ENCODE measurements at places on chromosomes 11 and 22. TPM values are rescaled to one million over a fixed set of nuclear protein-coding genes. Genes with fewer than 3 reads are reported as not detected.
A peak's percentile ranks its signal among the peaks of the same experiment; 100 is the strongest.

TSPAN18 gene
- 0.52 TPM for total RNA-seq

PKNOX2 gene
- total RNA-seq = not detected

TESMIN gene
- 2.2 TPM for total RNA-seq

- H3K27me3 ChIP-seq = peaks cover 19% of the 10 kb centered on the region
- H3K4me1 ChIP-seq = no peaks in the 10 kb centered on the region
- no peak overlapping the region for H3K4me3 ChIP-seq
- DNase-seq = peak; percentile 23
- no peak overlapping the region for H3K27ac ChIP-seq
Measured at GRCh38 chr11:131064373-131064991, 148.2 kb upstream of the SNX19 start.

TPBGL gene
- total RNA-seq = 0.45 TPM

GRCh38 chr11:108931168-108931567 lies 266.3 kb downstream of the DDX10 start:
- no peaks in the 10 kb centered on the region for H3K27me3 ChIP-seq
- H3K27ac ChIP-seq = no peak overlapping the region
- H3K4me1 ChIP-seq = no peaks in the 10 kb centered on the region
- DNase-seq = no peak

FXYD6 gene
- not detected for total RNA-seq

DENND5A gene
- 46.5 TPM for total RNA-seq

MISFA gene
- total RNA-seq = 1.4 TPM

GRCh38 chr11:75691804-75692203 lies 23.0 kb upstream of the MAP6 start:
- H3K4me3 ChIP-seq = no peak overlapping the region
- H3K27me3 ChIP-seq = peaks cover 76% of the 10 kb centered on the region
- DNase-seq = no peak
- no peak overlapping the region for H3K27ac ChIP-seq

FLRT1 gene
- total RNA-seq = not detected

GRCh38 chr11:76621466-76621865 lies 49.1 kb downstream of the LRRC32 start:
- DNase-seq = no peak
- no peak overlapping the region for H3K4me3 ChIP-seq
- peaks cover 15% of the 10 kb centered on the region for H3K36me3 ChIP-seq
- H3K4me1 ChIP-seq = peaks cover 7% of the 10 kb centered on the region

BATF2 gene
- total RNA-seq = not detected

DNA sequence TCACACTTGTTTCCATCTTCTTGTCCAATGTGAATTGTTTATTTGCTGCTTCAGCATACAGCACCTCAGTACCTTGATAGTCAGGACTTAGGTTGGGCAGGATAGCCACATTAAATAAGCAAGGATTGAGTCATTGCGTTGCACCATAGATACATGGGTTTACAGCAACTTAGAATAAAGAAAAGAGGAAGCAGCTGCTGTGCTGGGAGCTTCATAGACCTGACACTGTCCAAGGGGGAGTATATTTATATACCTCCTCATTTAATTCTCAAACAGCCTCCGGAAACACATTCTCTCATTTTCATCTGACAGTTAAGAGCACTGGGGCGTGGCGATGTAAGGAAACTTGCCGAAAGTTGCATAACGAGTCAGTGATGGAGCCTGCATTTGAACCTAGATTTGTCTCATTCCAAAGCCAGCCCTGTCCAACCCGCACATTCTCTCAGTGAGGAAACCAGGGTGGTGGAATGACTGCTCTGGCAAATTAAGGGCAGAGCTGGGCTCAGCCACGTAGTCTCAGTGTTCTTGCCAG lies 42.2 kb downstream of the UBASH3B start:
- peaks cover 20% of the 10 kb centered on the region for H3K36me3 ChIP-seq
- no peaks in the 10 kb centered on the region for H3K27me3 ChIP-seq
- H3K27ac ChIP-seq = peak overlapping the region; percentile 86
- DNase-seq = no peak
- peak overlapping the region; percentile 61 for H3K4me3 ChIP-seq
- peaks cover 84% of the 10 kb centered on the region for H3K4me1 ChIP-seq

GRCh38 chr22:49674479-49675050 lies 153.1 kb downstream of the BRD1 start:
- peaks cover 28% of the 10 kb centered on the region for H3K27me3 ChIP-seq
- H3K27ac ChIP-seq = no peak overlapping the region
- no peak overlapping the region for H3K4me3 ChIP-seq
- DNase-seq = no peak
- H3K36me3 ChIP-seq = no peaks in the 10 kb centered on the region
- peaks cover 8% of the 10 kb centered on the region for H3K4me1 ChIP-seq

DNA sequence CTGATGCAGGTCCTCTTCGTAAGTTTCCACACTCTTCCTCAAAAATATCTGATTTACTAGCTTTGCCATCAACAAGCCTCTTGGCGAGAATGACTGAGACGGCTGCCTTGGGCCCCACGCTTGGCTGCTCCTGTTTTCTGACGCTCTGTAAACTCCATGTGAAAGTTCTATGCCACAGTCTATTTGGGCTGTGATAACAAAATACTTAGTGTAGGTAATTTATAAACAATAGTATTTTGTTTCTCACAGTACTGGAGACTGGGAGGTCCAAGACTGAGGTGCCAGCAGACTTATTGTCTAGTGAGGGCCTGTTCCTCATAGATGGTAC lies 123.2 kb upstream of the SORL1-AS1 start:
- H3K36me3 ChIP-seq = peaks cover 58% of the 10 kb centered on the region
- H3K27me3 ChIP-seq = no peaks in the 10 kb centered on the region
- H3K4me3 ChIP-seq = no peak overlapping the region
- H3K27ac ChIP-seq = no peak overlapping the region

DNA sequence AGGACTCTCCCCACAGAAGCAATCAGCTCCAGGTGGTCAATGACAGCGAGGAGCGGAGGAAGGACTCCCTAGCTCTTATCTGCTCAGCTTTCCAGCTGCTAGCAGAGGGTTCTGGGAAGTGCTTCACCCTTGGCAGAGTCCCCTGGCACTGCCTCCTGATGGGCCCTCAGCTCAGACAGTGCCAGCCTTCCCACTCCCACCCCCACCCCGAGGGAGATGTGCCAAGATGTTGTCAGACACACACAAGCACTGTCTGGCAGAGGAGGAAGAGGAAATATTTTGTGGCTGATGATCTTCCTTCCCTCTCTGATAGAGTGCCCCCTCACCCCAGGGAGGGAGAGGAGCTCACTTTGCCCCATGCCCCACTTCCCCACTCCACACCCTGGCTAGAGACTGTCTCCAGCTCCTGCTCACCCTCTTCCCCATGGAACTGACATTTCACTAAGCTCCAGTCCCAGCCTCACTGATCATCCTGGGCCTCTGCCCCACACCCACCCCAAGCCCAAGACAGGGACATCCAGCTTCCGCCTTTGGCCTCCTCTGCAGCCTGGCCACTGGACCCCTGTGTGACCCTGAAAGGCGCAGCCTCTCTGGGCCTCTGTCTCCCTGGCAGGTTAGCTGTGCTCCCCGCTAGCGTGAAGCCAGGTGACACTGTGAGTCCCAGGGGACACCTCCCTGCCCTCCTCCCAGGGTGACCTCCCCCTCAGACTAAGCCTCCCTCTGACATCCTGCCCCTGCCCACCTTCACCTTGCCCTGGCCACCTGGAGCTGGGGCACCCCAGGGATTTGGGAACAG lies 44.5 kb downstream of the SLCO2B1 start:
- no peak for DNase-seq
- no peak overlapping the region for H3K4me3 ChIP-seq
- no peaks in the 10 kb centered on the region for H3K36me3 ChIP-seq
- no peaks in the 10 kb centered on the region for H3K4me1 ChIP-seq
- no peak overlapping the region for H3K27ac ChIP-seq
- peaks cover 4% of the 10 kb centered on the region for H3K27me3 ChIP-seq

DNA sequence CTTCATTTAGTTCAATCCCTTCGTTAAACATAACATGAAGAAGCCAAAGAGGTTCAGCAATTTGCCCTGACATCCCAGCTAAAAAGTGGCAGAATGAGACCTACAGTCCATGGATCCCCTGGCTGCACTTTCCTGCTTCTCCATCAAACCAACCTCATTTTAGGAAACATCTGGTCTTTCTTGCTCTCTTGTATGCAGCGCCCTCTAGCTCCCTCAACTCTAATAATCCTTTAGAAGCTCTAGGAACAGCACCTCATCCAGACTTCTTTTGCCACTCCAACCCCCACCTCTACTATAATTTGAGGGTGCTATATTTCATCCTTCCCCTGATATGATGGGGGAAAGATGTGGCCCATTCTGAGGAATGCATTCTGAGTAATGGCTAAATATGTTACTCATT lies 7.4 kb downstream of the CNTF start:
- no peaks in the 10 kb centered on the region for H3K27me3 ChIP-seq
- no peak for DNase-seq
- peaks cover 5% of the 10 kb centered on the region for H3K4me1 ChIP-seq
- H3K4me3 ChIP-seq = no peak overlapping the region

GRCh38 chr22:45226503-45227186 lies 14.0 kb downstream of the KIAA0930 start:
- peak overlapping the region; percentile 26 for H3K27ac ChIP-seq
- DNase-seq = no peak
- no peaks in the 10 kb centered on the region for H3K27me3 ChIP-seq
- H3K36me3 ChIP-seq = no peaks in the 10 kb centered on the region
- no peak overlapping the region for H3K4me3 ChIP-seq

DNA sequence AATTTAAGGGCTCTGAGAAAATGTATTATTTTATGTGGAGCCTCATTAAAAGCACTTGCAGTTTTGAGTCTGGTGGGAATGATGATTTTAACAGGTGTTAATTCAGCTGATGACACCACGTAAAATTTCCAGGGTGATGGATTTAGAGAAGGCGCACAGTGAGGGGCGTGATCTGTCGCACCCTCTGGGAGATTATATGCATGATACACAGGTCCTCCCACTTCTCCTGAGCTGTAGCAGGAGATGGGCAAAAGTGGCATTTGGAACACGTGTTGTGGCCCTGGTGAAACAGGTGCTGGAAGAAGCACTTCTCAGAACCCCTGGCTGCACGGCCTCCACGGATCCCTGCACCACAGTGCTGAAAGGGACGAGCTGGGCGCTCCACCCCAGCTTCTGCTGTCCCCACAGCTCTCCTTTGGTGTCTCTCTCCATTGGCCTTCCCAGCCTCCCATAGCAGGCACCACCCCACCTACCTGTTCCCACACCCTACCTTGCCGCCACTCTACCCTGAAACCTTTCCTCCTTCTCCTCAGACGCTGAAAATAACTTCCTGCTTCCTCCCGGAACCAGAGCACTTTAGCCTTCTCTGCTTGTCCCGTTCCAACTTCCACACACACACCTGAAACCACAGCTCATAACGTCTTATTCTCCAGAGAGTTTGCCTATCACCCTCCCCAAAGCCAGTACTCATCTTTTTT lies 6.9 kb upstream of the SORL1 start:
- H3K36me3 ChIP-seq = peaks cover 32% of the 10 kb centered on the region
- no peak for DNase-seq
- H3K4me3 ChIP-seq = peak overlapping the region; percentile 60
- peak overlapping the region; percentile 90 for H3K27ac ChIP-seq

- H3K4me1 ChIP-seq = no peaks in the 10 kb centered on the region
- H3K36me3 ChIP-seq = no peaks in the 10 kb centered on the region
Measured at GRCh38 chr11:15660496-15660895, 545.8 kb downstream of the INSC start.

DNA sequence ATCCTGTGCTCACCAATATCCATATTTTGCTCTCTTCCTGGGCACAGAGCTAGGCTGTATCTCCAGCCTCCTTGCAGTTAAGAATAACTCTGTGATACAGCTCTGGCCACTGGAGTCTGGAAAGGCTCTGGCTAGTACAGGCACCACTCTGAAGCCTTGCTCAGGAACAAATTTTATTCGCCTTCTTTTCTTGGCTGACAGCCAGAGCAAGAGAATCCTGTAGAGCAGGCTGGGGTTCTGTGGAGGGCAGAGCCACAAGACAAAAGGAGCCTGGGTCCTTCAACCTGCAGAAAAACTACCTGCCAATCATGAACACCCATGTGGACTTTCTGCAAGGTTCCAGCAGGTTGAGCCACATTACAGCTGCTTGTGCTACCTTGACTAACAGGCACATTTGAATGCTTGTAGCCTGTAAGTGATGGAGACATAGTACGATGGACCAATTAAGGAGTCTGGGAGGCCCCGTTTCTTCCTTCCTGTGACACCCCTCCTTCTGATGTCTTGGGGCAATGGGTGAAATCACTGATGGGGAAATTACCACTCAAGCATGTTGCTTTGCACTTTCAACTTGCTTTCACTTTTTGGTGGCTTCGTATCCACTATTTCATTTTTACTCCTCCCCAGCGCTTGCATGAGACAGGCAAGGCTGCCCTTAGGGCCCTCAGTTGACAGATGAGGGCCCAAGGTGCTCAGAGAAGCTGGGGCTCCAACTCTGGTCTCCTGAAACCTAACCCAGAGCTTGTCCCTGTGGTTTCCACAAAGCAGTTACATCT lies 267.2 kb upstream of the SYN3 start:
- no peak overlapping the region for H3K27ac ChIP-seq
- no peak overlapping the region for H3K4me3 ChIP-seq
- H3K27me3 ChIP-seq = peaks cover 4% of the 10 kb centered on the region
- no peak for DNase-seq
- H3K4me1 ChIP-seq = peaks cover 3% of the 10 kb centered on the region

FAT3 gene
- not detected for total RNA-seq

OR10D3 gene
- total RNA-seq = not detected

ANO9 gene
- 22.2 TPM for total RNA-seq

DNA sequence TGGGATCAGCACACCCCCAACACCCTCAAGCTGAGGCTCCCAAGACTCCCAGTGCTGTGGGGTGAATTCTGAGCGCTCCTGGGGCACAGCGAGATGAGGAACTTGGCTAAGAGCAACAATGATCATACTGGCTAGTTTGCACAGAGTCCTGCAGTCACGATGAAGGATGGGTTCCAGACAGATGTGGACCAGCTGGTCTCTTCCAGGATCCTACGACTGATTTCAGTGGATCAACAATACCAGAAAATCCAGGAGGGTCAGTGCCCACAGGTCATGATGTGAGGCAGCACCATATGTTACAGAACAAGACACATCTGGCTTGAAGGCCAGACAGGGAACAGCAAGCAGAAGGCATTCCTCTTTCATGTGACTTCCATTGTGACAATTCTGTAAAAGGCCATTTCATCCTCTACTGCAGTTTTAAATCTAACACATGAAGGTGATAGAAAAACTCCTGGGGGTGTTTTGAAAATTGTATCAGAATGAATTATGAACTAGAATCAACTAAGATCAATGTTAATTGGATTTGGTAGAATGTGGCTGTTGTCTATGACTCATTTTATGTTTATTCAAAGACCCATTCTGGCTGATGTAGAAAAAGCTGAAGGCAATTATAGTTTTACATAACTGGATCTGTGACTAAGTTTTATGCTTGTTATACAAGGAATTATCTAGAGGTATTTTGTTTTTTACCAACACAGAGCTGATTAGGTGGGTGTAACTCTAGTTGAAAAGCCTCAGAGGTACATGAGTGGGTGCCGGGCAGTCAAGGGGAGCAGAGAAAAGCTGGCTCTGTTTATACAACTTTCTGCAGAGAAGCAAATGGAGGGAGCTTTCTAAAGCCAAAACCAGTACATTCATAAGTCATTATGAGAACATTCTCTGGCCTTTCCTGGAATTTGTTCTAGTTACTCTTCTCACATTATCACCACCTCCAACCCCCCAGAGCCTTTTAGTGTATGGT lies 29.1 kb downstream of the OR52K1 start:
- no peak overlapping the region for H3K27ac ChIP-seq
- H3K4me1 ChIP-seq = peaks cover 5% of the 10 kb centered on the region
- H3K4me3 ChIP-seq = no peak overlapping the region

GRCh38 chr22:22756109-22756508 lies 111.7 kb downstream of the GGTLC2 start:
- H3K36me3 ChIP-seq = no peaks in the 10 kb centered on the region
- no peak for DNase-seq
- no peaks in the 10 kb centered on the region for H3K27me3 ChIP-seq
- H3K4me3 ChIP-seq = no peak overlapping the region

- no peaks in the 10 kb centered on the region for H3K4me1 ChIP-seq
- H3K27ac ChIP-seq = no peak overlapping the region
- no peaks in the 10 kb centered on the region for H3K27me3 ChIP-seq
- no peak overlapping the region for H3K4me3 ChIP-seq
- DNase-seq = no peak
Measured at GRCh38 chr11:2586793-2587131, 113.0 kb downstream of the KCNQ1OT1 start.

SAA2 gene
- total RNA-seq = not detected
